ENCODE measurements at places on chromosomes 5 and 9.

- no peak for DNase-seq
These were observed 91.5 kb upstream of the DNAH5 start for GRCh38 chr5:14035859-14036503.

DNA sequence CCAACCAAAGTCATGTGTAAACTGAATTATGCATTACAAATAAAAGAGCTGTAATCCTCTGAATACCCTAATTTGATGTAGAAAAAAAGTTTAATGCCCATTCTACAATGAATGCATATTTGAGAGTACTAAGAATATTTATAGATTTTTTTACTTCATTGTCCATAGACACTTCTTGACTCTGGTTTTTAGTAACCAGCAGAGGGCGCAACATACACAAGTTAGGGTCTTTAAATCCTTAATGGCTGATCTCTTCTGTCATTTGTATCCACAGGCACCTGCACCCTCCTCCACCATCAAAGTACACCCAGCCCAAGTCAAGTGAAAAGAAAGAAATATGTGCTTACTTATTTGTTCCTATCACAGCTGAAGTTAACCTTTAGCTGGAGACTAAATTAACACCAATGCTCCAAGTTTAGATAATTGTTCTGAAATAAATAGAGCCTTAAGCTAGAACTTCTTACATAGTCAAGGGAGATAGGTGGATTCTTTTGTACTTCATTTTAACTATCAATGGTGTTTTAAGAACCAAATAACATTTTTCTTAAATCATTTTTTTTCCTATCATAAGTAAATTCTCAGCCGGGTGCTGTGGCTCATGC, 524.2 kb upstream of the DAB2 start:
- no peak for DNase-seq

DNA sequence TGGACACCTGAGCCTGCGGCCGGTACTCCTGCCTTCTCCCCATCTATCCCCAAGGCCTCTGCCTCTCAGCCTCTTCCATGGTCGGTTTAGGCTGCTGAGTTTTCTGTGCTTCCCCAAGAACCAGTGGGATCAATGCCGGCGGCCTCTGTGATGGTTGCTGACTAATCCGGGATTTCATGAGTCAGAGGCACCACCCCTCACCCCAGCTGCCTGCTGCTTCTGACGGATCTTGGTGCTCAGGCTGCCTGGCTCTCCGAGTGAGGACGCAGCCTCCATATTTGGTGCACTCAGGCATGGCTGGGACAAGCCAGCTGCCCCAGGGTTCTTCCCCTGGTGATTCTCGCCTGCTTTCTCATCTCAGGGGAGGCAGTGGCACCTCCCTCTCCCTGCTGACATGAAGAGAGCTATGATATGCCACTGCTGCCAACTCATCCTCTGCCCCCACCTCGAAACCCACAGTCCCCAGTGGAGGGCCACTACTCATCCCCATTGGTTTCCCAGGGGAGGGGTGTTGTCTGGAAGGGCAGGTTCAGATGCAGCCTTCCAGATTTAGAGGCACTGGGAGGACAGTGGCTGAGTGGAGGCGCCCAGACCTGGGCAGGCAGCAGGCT, 3.3 kb upstream of the MAN1B1 start:
- DNase-seq: no peak

- DNase-seq: no peak
These were observed 4.8 kb upstream of the C5orf47 start for GRCh38 chr5:173984218-173984617.

DNA sequence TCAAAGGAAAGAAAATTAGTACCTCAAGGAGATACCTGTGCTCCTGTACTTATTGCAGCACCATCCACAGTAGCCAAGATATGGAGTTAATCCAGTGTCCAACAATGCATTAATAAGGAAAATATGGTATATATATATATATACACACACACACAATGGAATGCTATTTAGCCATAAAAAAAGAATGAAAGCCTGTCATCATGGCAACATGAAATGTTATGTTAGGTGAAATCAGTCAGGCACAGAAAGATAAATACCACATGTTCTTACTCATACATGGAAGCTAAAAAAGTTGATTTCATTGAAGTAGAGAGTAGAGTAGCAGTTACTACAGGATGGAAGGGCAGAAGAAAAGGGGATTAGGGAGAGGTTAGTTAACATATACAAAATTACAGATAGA, 601.5 kb downstream of the ANXA1 start:
- no peak for DNase-seq

DNA sequence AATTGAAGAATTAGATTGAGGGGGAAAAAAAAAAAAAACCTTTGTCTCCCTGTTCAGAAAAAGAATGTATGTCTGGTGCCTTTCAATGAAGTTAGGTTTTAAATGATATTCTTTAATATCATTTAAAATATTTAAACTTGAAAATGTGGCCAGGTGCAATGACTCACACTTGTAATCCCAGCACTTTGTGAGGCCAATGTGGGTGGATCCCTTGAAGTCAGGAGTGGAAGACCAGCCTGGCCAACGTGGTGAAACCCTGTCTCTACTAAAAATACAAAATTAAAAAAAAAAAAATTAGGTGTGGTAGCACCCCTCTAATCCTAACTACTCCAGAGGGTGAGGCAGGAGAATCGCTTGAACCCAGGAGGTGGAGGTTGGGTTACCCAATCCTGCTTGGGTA, 111.1 kb upstream of the RASA1 start:
- DNase-seq: no peak

All from cortex of kidney (tissue), 1 donor.